Fibroblast of mammary gland (primary cell): ENCODE measurements at places on chromosomes 4 and X.
A peak's percentile ranks its signal among the peaks of the same experiment; 100 is the strongest.

- DNase-seq = no peak
These were observed 358.4 kb downstream of the GLUD2 start for GRCh38 chrX:121405826-121406225.

GRCh38 chrX:150406596-150406995 lies 43.5 kb downstream of the MAMLD1 start:
- DNase-seq = no peak

- peak; percentile 19 for DNase-seq
These were observed 31.6 kb downstream of the SYNPO2 start for GRCh38 chr4:118920247-118920646.

GRCh38 chr4:184806229-184806550 lies 19.6 kb downstream of the ACSL1 start:
- no peak for DNase-seq

GRCh38 chr4:116899561-116899960 lies 185.8 kb downstream of the TRAM1L1 start:
- no peak for DNase-seq

DNA sequence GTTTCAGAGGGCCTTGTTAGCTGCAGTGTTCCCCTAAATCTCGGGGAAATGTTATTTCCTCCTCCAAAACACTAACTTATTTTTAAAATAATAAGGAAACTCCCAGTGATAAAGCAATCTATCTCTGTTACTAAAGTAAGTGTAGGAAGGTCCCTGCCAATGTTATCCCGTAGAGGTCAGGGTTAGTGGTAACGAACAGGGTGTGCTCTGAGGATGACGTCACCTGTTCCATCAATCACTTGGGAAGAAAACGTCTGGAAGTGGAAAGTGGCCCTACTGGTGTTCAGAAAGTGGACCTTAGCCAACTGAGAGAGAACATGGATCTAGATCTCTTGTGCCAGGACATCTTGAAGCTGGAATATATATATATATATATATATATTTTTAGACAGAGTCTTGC lies 249.5 kb downstream of the BCOR start:
- peak; percentile 90 for DNase-seq

DNA sequence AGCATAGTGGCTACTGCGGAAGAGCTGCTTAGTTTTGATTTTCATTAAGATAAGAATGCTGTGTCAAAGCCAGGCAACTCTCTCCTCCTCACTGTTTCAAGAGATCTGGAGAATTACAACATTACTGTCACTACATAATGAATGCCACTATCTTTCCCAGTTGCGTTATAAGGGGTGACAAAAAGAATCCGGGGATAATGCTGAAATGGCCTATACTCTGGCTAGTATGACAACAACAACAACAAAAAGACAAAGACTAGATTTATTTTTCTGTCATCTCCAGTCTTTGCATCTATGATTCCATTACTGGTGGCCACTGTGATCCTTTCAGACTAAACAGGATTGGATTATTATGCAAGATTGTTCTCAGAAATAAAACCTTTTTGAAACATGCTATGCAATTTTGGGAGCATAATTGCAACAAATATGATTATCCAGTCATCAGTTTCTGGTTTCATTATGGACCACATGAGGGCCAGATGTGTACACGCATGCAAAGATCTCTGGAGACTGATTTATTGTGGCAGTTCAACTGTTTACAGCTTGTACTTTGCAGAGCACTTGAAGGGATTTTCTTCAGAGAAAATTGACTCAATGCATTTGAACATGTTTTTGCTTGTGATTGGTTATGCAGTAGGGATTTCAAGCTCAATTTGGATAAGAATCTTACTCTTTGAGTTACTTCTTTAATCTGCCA lies 31.1 kb upstream of the SPANXB1 start:
- peak; percentile 27 for DNase-seq

GRCh38 chrX:92232182-92232581 lies 453.0 kb downstream of the PCDH11X start:
- peak; percentile 4 for DNase-seq

- DNase-seq = peak; percentile 89
These were observed 139.9 kb upstream of the USP9X start for GRCh38 chrX:40945361-40945713.

GRCh38 chr4:102438396-102439235 lies 62.5 kb upstream of the NFKB1 start:
- DNase-seq = peak; percentile 70

- DNase-seq = no peak
These were observed 102.0 kb downstream of the ELOVL6 start for GRCh38 chr4:110096405-110096804.

- peak; percentile 87 for DNase-seq
These were observed 11.3 kb downstream of the ARL13A start for GRCh38 chrX:100980608-100981497.

- DNase-seq = no peak
These were observed 15.6 kb upstream of the ART3 start for GRCh38 chr4:76058888-76059426.

- DNase-seq = no peak
These were observed 1.5 kb downstream of the CASP6 start for GRCh38 chr4:109701566-109702410.

GRCh38 chr4:137238456-137239162 lies 293.7 kb downstream of the PCDH18 start:
- no peak for DNase-seq

DNA sequence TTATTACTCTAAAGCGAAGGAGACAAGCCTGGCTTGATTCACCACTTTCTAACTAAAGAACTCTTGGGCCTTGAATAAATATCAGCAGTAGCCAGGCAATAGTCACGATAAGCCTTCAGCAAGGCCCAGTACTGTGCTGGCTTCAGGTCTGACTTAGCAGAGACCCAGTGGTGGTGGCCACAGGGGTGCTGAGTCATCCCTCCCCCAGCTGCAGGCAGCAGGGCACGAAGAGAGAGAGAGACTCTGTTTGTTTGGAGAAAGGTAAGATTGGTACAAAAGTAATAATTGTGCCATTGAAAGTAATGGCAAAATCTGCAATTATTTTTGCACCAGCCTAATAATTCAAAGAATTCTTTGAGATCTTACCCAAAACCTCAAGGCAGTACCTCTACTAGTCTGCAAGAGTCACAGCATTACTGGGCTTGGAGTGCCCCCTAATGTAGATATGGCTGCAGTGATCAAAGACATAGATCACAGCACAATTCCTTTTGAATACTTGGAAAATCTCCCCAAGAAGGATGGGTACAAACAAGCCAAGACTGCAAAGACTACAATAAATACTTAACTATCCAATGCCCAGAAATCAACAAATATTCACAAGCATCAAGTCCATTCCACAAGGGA lies 159.5 kb upstream of the USP38 start:
- peak; percentile 28 for DNase-seq

DNA sequence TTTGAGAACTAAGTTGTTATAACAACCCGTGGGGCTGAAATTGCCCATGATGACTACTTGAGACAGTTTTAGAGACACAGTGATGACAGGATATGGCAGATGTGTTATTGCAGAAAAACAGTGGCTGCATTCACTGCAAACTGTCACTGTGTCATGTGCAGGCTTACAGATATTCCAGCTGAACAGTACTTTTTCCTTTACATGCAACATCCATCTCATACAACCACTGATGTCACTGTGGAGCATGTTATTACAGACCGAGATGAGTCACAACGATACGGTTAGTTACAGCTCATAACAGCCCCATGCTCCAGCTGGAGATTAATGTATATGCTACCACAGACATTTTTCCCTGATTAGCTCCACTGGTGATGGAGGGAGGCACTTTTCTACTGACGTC lies 207.4 kb downstream of the TMA16 start:
- peak; percentile 61 for DNase-seq

- no peak for DNase-seq
These were observed 164.3 kb downstream of the STPG2 start for GRCh38 chr4:97978791-97979488.

DNA sequence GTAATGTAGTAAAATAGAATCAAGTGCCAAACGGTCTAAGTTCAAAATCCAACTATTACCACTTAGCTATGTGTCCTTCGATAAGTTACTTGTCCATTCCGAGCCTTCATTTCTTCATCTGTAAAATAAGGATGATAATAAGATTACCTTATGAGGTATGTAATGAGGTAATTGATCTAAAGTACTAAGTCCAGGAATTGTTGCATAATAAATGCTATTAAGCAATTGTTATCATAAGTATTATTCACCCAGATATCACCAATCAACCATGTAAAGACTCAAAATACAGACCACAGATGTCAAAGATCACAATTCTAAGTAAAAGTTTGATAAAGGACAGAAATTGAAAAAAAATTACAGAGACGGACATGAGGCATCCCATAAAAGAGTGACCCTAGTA lies 168.4 kb upstream of the POU3F4 start:
- no peak for DNase-seq

- no peak for DNase-seq
These were observed 423 bp downstream of the HEPH start for GRCh38 chrX:66164470-66164869.

- no peak for DNase-seq
These were observed 11.6 kb downstream of the TXLNG start for GRCh38 chrX:16797841-16798240.

- no peak for DNase-seq
These were observed 322.9 kb downstream of the BCOR start for GRCh38 chrX:39774774-39775328.

DNA sequence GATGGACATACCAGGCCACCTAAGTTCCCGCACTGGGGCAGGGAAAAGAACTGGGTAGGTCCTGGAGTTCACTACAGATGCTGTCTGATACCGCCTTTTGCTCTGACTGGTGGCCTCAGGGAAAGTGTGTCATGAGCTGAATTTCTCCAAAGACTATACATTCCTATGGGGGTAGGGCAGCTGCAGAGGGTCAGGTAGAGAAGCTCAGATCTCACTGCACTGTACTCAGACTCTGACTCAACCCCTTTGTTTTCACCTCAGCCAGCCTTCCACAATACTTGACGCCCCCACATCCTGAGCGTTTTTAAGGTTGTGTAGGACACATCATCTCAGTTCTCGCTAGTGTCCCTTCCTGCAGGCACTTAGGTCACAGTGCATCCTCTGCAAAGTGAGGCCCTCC lies 7.8 kb downstream of the GATB start:
- DNase-seq = no peak

DNA sequence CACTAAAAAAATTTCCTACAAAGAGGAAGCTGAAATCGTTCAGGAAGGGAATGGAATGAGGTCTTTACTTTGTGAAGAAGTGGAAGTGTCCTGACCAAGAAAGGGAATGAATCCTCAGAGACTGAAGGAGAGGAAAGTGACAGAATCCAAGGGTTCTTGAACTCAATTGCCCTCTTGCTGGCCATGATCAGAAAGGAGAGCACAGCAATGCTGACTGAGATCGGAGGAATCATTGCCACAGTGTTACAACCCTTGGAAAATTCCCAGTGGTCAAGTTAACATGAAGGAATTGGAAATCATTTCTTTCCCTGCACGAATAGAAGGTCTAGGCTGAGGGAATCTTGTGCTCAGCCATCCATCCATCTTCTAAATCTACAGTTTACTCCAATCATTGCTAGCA lies 190.0 kb upstream of the NEIL3 start:
- peak; percentile 28 for DNase-seq

- peak; percentile 95 for DNase-seq
These were observed 112.3 kb downstream of the KLHL8 start for GRCh38 chr4:87108142-87108546.

- DNase-seq = no peak
These were observed 297.5 kb downstream of the ARHGAP24 start for GRCh38 chr4:85772470-85772869.
